ENCODE measurements at places on chromosomes 7 and 10. TPM values are rescaled to one million over a fixed set of nuclear protein-coding genes. Genes with fewer than 3 reads are reported as not detected.

GRCh38 chr7:66100408-66101050 lies 14.1 kb upstream of the CRCP start:
- peak overlapping the region; percentile 58 for H3K4me3 ChIP-seq
- no peaks in the 10 kb centered on the region for H3K36me3 ChIP-seq
- no peak for DNase-seq
- H3K27me3 ChIP-seq: no peaks in the 10 kb centered on the region
- peaks cover 11% of the 10 kb centered on the region for H3K4me1 ChIP-seq
- H3K27ac ChIP-seq: peak overlapping the region; percentile 89

GRCh38 chr7:134908289-134908688 lies 78.0 kb upstream of the AGBL3 start:
- H3K27me3 ChIP-seq: no peaks in the 10 kb centered on the region
- H3K36me3 ChIP-seq: no peaks in the 10 kb centered on the region
- H3K4me1 ChIP-seq: peaks cover 24% of the 10 kb centered on the region
- no peak for DNase-seq

GRCh38 chr7:72337390-72338167 lies 74.6 kb downstream of the CALN1 start:
- DNase-seq: no peak
- peaks cover 25% of the 10 kb centered on the region for H3K27me3 ChIP-seq
- H3K4me3 ChIP-seq: peak overlapping the region; percentile 88
- H3K4me1 ChIP-seq: peaks cover 26% of the 10 kb centered on the region

GRCh38 chr7:51501620-51502019 lies 185.0 kb upstream of the COBL start:
- no peaks in the 10 kb centered on the region for H3K27me3 ChIP-seq
- H3K4me1 ChIP-seq: no peaks in the 10 kb centered on the region
- no peak overlapping the region for H3K27ac ChIP-seq
- no peak for DNase-seq
- no peak overlapping the region for H3K4me3 ChIP-seq

DNA sequence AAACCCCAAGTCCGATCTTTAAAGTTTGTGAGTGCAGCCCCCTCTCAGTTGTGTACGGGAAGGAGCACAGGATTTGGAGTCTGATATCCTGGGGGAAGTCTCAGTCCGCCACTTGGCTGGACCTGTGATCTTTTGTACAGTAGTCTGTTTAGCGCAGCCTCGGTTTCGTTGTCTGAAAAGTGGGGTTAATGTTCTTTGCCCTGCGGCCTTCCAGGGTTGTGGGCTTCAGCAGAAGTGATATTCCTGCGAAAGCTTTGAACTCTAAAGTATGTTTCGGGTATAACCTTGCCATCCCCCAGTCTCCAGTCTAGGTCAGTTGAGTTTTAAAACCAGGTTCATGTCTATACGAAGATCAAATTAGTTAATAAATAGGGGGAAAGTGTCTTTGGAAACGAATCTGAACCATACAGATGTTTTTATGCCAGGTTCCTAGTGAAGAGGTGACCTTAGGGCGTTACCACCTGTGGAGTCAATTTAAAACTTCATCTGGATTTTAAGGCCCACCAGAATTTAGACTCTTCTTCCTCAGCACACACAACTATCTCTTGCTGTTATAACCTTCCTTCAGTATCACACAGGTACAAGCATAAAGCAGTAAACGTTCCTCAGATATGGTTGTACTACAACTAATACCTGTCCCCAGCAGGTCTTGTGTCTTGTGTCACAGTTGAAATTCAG lies 904 bp downstream of the R3HCC1L start:
- peak overlapping the region; percentile 74 for H3K27ac ChIP-seq
- DNase-seq: no peak
- peaks cover 35% of the 10 kb centered on the region for H3K4me1 ChIP-seq
- peak overlapping the region; percentile 92 for H3K4me3 ChIP-seq
- H3K27me3 ChIP-seq: no peaks in the 10 kb centered on the region

GRCh38 chr10:130725474-130725970 lies 586.0 kb downstream of the TCERG1L start:
- no peaks in the 10 kb centered on the region for H3K4me1 ChIP-seq
- no peak overlapping the region for H3K4me3 ChIP-seq
- H3K27ac ChIP-seq: no peak overlapping the region
- peaks cover 5% of the 10 kb centered on the region for H3K27me3 ChIP-seq
- peaks cover 72% of the 10 kb centered on the region for H3K36me3 ChIP-seq

The C10orf105 gene
- total RNA-seq: 0.48 TPM

The ABCB8 gene
- total RNA-seq: 28.4 TPM
